ENCODE measurements at places on chromosomes 3 and 15.

GRCh38 chr3:99159220-99159762 is 257.8 kb upstream of the DCBLD2 start:
- no peak for DNase-seq

- peak; percentile 95 for DNase-seq
Measured at GRCh38 chr15:100893964-100894295, 14.3 kb downstream of the ALDH1A3 start.

DNA sequence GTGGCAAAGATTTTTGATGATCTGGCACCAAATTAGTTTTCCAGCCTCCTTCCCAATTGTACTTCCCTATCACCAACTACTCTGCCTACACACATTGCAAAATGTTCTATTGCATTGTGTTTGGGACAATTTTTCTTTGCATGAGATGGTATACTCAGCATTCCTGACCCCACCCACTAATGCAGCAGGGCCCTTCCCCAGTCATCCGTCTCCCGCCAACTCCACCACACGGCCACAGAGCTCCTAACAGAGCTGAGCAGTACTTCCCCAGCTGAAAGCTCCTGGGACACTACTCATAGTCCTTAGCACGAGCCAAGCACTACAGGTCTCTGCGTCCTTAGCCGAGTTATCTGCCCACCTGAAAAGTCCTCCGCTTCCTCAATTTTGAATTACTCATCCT is 34.2 kb downstream of the TXNRD3 start:
- DNase-seq: no peak

- no peak for DNase-seq
Measured at GRCh38 chr15:57752436-57752835, 45.9 kb downstream of the POLR2M start.

DNA sequence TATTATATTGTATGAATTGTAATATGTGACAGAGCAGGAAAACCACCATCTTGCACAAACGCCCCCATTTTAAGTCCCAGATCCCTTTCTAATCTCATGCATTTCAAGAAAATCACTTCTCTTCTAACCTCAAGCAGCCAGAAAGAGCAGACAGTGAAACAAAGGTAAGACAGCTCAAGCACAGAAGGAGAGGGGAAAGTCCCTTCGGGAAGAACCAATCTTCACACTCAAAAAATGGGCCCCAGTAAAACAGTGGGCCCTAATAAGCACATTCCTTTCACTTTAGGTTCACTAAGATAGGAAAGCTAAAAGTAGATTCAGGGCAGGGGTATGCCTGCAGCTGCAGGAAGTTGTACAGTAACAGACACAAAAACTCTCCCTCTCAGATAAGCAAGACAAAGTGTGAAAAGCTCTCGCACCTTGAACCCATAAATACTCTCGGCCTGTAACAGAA is 1268.7 kb downstream of the SI start:
- DNase-seq: no peak

Measured in LNCaP clone FGC (cell line).